ENCODE measurements at places on chromosomes 16 and 17. TPM values are rescaled to one million over a fixed set of nuclear protein-coding genes. Genes with fewer than 3 reads are reported as not detected.
A peak's percentile ranks its signal among the peaks of the same experiment; 100 is the strongest.

DNA sequence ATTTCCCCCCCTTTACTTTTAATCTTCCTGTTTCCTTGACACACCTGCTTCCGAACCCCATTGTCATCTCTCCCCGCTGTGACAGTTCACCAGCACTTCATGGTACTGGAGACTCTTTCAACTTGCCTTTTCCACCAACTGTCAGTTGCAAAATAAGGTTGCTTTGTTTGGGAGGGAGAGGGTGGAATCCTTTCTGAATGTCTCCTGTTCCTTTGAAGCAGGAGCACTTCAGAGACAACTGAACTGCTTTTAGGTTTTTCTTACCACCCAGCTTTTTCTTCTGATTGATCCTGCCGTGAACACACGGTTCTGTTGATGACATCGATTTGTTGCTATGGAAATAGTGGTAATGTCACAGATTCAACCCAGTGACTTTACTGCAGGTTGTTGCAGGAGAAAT is 42.0 kb downstream of the RPA1 start:
- H3K27me3 ChIP-seq, result no peaks in the 10 kb centered on the region
- H3K27ac ChIP-seq, result peak overlapping the region; percentile 14
- H3K4me3 ChIP-seq, result no peak overlapping the region
- no peak for DNase-seq
- H3K4me1 ChIP-seq, result no peaks in the 10 kb centered on the region
- H3K36me3 ChIP-seq, result peaks cover 15% of the 10 kb centered on the region

DNA sequence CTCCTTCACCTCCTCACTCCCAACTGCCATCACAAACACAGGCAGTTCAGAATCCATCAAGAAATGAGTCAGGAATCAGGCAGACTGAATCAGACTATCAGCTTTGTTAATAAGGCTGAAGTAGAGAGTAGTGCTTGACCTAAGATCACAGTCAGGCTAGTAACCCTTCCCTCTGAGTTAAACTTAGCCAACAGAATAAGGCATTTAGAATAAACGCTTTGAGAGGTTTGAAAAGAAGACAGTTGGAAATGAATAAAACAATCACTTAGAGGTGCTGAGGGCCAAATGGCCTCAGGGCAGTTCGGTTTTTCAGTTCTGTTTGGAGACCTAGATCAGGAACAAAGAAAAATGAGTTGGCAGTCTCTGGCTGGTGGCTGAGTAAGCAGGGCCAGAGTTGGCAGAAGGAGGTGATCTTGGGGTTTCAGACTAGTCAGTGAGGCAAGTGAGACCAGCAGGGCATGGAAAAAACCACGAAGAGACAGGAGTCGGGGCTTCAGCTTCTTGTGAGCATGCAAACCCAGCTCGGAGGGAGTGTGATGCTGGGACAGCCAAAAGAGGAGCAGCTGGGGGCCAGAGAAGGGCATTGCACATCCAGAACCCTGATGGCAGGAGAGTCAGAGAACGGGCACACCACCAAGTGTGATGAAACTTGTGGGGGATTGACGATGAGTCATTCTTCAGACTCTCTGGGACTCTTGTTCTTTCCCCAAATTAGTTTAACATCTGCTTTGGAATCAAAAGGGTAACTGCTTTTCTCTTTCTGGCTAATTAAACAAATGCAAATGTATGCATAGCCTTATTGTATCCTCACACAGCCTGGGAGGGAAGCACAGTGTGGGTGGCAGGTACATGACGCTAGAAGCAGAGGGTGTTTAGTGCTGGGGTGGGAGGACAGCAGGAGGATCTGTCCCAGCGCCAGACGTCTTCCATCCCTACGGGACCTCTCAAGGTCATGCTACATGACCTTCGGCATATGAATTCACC is 54.8 kb downstream of the SPECC1 start:
- no peak overlapping the region for H3K4me3 ChIP-seq
- H3K27me3 ChIP-seq, result peaks cover 4% of the 10 kb centered on the region
- H3K27ac ChIP-seq, result no peak overlapping the region
- H3K36me3 ChIP-seq, result no peaks in the 10 kb centered on the region
- DNase-seq, result no peak

DNA sequence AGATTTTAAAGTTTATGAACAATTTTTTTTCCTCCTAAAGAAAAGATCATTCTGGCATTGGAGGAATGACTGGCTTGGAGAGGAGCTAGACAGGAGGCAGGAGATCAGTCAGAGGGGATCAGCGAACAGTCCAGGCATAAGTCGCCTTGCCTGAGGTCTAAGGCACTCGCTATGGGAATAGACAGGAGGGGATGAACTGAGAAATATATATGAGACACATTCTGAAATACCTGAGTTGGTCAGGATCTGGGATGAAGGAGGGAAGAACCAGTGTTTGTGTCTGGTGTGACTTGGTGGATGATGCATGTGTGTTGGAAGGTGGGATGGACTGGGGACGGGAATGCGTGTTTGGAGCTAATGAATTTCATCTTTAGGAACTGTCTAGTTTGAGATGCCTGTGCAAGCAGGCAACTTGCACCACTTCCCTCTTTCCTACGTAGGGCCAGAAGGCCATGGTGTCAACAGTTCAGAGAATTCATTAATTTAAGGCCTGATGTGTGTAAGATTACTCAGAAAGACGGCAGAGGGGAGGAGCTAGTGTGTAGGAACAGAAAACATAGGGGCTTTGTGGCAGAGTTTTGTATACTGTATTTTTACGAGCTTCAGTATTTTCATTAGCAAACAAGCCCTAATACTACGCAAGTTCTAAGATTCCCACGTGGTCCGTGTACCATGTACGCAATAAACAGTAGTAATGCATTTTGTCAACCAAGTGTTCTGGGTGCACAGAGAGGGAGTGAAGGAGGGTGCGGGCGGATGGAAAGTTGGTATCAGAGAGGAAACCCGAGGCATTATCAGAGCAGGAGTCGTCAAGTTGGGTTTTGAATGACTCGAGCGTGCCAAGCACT is 825 bp downstream of the HEATR6 start:
- peak overlapping the region; percentile 83 for H3K27ac ChIP-seq
- H3K36me3 ChIP-seq, result no peaks in the 10 kb centered on the region
- peaks cover 12% of the 10 kb centered on the region for H3K4me1 ChIP-seq

GRCh38 chr16:8323153-8323552 is 267.2 kb downstream of the TMEM114 start:
- H3K4me3 ChIP-seq, result no peak overlapping the region
- H3K36me3 ChIP-seq, result no peaks in the 10 kb centered on the region
- H3K27ac ChIP-seq, result no peak overlapping the region
- no peak for DNase-seq
- peaks cover 7% of the 10 kb centered on the region for H3K27me3 ChIP-seq

GRCh38 chr16:49822649-49823370 is 33.1 kb downstream of the ZNF423 start:
- no peaks in the 10 kb centered on the region for H3K27me3 ChIP-seq
- no peak for DNase-seq
- peaks cover 8% of the 10 kb centered on the region for H3K36me3 ChIP-seq
- H3K27ac ChIP-seq, result no peak overlapping the region

DNA sequence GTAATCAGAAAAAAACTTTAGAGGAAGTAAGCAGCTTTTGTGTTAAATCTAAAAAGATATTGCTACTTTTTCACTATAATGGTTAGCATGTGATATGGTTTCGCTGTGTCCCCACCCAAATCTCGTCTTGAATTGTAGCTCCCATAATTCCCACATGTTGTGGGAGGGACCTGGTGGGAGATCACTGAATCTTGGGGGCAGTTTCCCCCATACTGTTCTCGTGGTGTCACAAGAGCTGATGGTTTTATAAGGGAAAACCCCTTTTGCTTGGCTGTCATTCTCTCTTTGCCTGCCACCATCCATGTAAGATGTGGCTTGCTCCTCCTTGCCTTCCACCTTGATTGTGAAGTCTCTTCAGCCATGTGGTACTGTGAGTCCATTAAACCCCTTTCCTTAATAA is 117.1 kb downstream of the KCNJ2 start:
- no peak for DNase-seq
- no peaks in the 10 kb centered on the region for H3K36me3 ChIP-seq
- H3K27me3 ChIP-seq, result no peaks in the 10 kb centered on the region
- H3K4me3 ChIP-seq, result no peak overlapping the region

MT1M gene
- total RNA-seq, result not detected

GRCh38 chr16:47323241-47323640 is 137.6 kb downstream of the ITFG1 start:
- H3K27ac ChIP-seq, result no peak overlapping the region
- H3K4me3 ChIP-seq, result no peak overlapping the region

Measured in type B pancreatic cell (in vitro differentiated cells).